HCT116 (cell line): ENCODE measurements at places on chromosomes 16 and 17. TPM values are rescaled to one million over a fixed set of nuclear protein-coding genes. Genes with fewer than 3 reads are reported as not detected.

- no peak for DNase-seq
These were observed 79.5 kb downstream of the ANKRD11 start for GRCh38 chr16:89410794-89411309.

DNA sequence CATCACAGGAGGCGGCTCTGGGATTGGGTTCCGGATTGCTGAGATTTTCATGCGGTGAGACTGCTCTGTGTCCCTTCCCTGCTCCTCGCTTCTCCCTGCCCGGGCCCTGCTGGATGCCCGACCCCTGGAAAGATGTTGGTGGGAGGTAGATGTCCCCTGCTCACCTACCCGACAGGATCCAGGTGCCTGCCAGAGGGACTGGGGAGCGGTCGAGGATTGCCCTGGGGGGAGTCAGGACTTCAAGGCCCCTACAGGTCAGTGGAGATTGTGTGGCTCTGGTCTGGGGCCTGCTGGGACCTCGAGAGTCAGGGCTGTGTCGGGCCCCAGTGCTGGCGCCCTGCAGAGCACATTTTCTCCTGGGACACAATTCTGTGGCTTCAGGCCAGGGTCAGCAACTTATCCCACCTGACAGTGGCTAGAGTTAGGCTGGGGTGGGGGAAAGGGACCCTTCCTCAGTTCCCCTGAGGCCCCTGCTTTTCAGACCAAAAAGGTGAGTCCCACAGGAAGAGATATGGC is 3.3 kb downstream of the DECR2 start:
- DNase-seq: no peak

DNA sequence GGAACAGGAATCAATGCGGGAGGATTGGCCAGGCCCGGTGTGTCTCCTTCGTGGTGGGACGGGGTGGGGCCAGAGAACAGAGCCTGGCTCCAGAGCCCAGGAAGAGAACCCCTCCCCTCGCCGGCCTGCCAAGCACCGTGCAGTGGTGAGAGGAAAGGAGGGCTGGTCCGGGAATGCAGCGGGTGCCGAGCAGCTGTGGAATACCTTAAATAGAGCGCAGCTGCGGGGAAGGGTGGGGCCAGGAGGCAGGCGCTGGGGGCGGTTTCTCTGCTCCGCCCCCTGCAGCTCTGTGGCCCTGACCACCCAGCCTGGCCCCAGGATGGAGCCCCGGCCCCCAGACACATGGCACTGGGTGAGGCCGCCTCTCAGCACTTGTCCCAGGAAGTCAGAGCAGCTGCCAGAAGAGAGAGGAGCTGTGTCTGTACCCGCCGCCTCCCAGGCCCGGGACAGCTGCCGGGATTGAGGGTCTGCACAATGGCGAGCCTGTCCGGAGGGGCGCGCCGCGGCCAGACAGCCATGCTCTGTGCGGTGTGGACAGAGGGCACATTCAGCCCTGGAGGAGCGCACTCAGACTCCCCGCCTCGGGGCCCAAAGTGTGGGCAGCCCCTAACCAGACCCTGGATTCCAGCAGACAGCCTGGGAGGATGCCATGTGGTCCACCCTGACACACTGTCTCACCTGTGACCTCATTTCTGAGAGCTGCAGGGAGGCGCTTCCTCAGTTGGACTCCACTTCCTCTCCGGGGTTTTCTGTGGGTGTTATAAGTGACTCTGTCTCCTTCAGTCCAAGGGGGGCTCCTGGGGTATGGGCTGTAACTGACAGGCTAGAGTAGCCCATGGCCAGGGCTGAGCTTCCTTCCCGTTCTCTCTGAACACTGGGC is 268.8 kb downstream of the SEC14L1 start:
- DNase-seq: no peak

DNA sequence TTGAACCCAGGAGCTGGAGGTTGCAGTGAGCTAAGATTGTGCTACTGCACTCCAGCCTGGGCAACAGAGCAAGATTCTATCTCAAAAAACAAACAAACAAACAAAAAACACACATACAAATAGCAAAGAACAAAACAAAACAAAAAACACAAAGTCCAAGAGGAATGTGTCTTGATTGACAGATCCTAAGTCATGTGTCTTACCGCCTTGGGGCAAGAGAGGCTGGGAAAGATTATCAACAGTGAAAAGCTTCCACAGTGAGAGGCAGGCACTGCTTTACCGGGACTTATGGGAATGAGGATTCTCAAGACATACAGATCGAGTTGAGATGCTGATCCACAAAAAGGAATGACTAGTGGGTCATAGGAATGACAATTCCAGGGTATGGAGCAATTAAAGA is 62.7 kb upstream of the GAS7 start:
- DNase-seq: no peak

DERL2 gene
- 45.6 TPM for total RNA-seq

GRCh38 chr16:22386976-22387375 is 12.6 kb upstream of the CDR2 start:
- no peak for DNase-seq
